ENCODE measurements at places on chromosomes 11 and 22.

- DNase-seq, result no peak
Observed at GRCh38 chr11:8386134-8386864, 122.6 kb upstream of the LMO1 start.

DNA sequence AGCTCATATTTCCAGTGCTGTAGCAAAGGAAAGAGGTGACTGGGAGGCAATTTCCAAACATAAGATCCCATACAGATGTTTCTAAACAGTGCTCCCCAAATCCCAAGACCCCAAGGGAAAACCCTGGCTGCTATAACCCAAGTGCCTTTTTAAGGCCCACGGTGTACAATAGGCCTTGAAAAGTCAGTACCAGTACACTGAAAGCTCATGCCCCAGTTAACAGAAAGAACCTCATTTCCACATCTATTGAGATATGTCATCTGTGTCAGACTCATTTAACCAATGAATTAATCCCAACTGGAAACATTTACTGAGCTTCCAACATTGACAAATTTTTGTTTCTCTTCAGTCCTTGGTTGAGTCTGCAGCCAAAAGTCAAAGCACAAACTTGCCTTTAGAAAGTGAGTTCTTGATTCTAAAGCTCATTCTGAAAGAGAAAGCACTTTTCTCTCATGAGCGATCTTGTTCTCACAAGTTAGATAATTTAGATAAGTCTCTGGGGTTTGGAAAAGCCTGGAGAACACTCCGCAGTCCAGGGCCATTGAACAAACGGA, 239.8 kb upstream of the ARHGAP20 start:
- DNase-seq, result no peak

DNA sequence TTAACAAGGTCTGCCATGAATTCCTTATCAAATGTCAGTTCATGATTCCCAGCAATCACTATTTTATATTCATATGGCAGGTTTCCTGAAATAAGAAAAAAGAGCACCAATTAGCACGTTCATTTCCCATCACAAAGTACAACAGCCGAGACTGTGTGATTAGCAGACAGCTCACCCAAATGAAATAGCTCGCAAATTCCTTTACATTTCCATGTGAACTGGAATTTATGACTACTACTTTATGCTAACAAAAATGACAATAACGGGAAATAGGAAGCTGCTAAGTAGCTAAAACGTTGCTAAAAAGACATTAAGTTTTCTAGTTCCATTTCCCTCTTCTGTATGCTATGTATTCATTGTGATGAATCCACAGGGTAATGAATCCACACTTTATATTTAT, 90.7 kb downstream of the MPPED2 start:
- DNase-seq, result no peak

DNA sequence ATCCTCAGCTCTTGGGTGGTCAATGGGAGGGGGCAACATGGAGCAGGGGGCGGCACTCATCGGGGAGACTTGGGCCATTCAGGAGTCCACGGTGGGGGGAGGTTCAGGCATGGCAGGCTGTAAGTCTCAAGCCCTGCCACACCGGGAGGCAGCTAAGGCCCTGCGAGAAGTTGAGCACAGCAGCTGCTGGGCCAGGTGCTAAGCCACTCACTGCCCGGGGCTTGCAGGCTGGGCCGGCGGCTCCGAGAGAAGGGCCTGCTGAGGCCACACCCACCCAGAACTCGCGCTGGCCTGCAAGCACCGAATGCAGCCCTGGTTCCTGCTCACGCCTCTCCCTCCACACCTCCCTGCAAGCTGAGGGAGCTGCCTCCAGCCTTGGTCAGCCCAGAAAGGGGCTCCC, 131.4 kb downstream of the OR4C45 start:
- DNase-seq, result no peak

- DNase-seq, result no peak
Observed at GRCh38 chr22:30667107-30667493, 575 bp downstream of the DUSP18 start.

DNA sequence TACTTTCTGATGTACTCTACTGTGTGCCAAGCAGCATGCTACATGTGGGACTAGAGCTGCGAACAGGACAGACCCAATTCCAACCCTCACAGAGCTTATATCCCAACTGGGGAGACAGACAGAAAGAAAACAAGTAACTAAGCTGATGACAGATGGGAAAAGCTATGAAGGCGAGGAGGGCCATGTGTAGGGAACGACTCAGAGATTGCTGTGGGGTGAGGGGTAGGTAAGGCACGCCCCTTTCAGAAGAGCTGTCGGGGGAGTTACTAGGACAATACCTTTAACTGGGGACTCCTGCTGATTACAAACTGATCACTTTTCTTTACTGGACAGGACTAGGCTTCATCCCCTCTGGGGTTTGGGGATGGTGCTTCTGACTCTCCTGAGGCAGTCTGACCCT, 48.9 kb downstream of the ST3GAL4 start:
- DNase-seq, result no peak

GRCh38 chr11:112173152-112173551, 2.2 kb upstream of the BCO2 start:
- DNase-seq, result no peak

- DNase-seq, result no peak
Observed at GRCh38 chr11:79377406-79377805, 63.4 kb downstream of the TENM4 start.

Data from urothelium cell line (cell line).